ENCODE measurements at places on chromosomes 4 and X. TPM values are rescaled to one million over a fixed set of nuclear protein-coding genes. Genes with fewer than 3 reads are reported as not detected.

The TKTL2 gene
- not detected for total RNA-seq

The GAGE12H gene
- not detected for total RNA-seq

The NIPAL1 gene
- 0.68 TPM for total RNA-seq

The MAGEA12 gene
- total RNA-seq = not detected

The L1CAM gene
- total RNA-seq = 133 TPM

The WDR1 gene
- 155 TPM for total RNA-seq

The DCAF8L2 gene
- not detected for total RNA-seq

The UGT2B11 gene
- not detected for total RNA-seq

- DNase-seq = no peak
These were observed 325.9 kb downstream of the EPHA5 start for GRCh38 chr4:65344278-65344825.

- no peak for DNase-seq
These were observed 560.7 kb upstream of the CPEB2 start for GRCh38 chr4:14441561-14441960.

DNA sequence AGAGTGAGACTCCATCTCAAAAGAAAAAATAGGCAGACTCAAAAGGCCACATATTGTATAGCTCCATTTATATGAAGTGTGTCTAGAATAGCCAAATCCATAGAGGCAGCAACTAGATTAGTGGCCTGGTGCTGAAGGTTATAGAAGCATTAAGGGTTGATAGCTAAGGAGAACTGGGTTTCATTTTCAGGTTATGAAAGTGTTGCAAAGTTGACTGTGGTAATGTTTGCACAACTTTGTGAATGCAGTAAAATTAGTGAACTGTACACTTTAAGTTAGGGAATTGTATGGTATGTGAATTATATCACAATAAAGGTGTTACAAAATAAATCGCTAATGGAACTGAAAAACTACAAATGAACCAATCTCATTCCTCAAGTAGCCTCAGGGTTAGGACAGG lies 28.3 kb downstream of the TXLNG start:
- no peak for DNase-seq

- no peak for DNase-seq
These were observed 167.6 kb upstream of the ANK2 start for GRCh38 chr4:112881842-112882241.

DNA sequence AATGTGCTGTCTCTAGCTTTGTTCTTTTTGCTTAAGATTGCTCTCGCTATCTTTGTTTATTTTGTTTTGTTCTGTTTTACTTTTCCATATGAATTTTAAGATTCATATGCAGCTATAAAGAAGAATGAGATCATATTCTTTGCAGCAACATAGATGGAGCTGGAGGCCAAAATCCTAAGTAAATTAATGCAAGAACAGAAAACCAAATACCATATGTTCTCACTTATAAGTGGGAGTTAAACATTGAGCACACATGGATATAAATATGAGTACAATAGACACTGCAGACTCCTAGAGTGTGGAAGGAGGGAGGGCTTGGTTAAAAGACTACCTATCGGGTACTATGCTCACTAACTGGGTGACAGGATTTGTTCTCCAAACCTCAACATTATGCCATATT lies 237.8 kb downstream of the TRAM1L1 start:
- DNase-seq = no peak

DNA sequence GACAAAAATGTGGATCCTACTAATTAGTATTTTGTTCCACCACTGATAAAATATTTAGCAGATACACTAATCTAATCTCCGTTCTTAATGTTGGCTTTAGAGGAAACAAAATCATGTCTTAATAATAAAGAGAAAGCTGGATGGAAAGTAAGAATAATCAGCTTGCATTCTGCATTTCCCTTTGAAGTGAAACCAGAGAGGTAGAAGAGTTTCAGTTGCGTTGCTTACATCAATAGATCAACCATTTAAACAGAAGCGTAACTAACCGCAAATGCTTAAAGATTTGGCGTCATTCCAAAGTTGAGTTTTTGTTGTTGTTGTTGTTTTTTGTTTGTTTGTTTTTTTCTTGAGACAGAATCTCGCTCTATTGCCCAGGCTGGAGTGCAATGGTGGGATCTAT lies 168.9 kb downstream of the TRIML1 start:
- DNase-seq = no peak

GRCh38 chr4:3421470-3421869 lies 20.3 kb upstream of the HGFAC start:
- DNase-seq = no peak

DNA sequence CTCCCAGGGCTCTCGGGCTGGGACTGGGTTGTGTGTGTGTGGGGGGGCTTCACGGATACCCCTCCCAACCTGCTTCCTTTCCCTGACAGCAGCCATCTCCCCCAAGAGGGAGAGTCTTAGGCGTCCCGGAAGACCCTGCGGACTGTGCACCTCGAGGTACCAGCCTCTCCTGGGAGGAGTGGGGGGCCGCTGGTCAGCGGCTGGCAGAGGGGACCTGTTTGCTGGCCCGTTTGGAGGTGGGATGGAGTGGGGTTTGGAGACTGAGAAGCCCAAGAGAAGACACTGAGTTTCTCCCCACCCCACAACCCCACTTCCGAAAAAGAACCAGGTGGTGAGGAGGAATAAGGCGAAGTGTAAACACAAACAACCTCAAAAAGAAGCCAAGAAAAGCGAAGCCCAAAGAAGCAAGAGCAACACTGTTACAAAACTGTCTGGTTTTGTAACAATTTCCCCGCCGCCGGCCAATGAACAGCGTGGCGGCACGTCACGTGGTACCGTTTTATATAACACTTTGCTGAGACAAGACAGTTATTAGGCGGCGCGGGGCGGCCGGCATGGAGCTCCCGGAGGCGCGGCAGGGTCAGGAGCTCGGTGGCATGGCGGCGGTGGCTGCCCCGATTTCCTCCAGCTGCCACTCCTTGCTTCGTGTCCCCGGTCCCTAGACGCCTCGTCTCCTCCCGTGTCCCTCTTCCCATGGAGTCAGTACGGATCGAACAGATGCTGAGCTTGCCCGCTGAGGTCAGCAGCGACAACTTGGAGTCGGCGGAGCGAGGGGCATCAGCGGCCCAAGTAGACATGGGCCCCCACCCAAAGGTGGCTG lies at the start of gene LONRF3:
Gene LONRF3, plus strand, starts transcription at position 531 of the 820 bp plus-strand sequence. Its CDS starts 163 bp downstream, at position 694.
- DNase-seq = no peak

DNA sequence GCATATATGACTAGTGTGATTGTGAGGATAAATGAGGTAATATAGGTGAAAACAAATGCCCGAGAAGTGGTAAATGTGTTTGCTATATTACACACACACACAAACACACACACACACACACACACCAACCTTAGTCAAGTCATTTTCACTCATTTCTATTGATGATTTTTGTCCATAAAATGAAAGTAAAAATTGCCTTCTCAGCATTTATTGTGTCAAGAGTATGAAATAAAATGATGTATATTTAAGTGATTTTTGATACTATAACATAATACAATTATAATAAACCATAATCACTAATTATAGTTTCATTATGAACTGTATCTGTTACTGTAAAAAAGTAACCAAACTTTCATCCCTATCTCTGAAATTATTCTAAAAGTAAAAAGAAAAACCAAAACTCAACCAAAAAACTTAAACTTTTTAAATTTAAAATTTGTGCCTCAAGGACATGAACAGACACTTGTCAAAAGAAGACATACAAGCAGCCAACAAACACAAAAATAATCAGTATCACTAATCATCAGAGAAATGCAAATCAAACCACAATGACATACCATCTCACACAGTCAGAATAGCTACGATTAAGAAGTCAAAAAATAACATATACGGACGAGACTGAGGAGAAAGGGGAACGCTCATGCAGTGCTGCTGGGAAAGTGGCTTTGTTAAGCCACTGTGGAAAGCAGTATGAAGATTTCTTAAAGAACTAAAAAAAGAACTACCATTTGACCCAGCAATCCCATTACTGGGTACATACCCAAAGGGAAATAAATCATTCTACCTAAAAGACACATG lies 601.0 kb downstream of the TMA16 start:
- DNase-seq = no peak

DNA sequence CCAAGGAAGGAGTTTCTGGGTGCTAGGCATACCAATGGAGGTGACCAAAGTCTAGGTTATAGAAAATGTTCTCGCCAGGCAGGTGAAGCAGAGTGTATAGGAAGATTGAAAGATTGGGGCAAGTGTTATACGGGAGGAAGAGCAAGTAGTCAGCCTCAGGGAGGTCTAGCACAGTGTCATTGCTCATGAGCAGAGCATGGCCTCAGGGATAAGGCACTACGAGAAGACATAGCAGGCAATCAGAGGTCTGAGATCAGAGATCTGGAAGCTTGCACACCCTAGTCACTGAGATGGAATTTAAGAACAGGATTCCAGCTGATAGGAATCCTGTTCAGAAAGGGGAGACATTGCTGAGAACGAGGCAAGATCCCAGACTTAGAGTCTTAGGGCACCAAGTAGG lies 350.0 kb upstream of the CASK start:
- no peak for DNase-seq

- DNase-seq = no peak
These were observed 35.4 kb downstream of the SNX25 start for GRCh38 chr4:185244763-185245162.

DNA sequence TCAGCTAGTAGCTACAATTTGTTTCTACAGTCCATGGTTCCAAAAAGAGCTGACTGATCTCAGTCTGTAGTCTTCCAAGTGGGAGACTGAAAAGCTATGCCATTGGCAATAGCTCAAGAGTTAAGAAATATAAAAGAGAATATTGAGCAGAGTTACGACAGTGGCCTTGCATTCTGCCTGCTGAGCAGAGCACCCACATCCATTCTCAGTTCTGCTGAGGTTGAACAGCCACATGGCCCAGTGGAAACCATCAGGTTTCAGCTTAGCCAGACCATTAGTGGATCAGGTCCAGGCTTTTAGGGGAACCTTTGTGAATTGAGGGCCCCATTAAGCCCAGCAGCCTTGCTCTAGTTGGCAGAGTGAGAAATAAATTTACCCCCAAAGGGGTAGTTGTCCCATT lies 28.1 kb downstream of the ZNF81 start:
- DNase-seq = no peak

- no peak for DNase-seq
These were observed 255.9 kb downstream of the SPRY1 start for GRCh38 chr4:123652476-123652875.

GRCh38 chr4:16752150-16752549 lies 146.3 kb downstream of the LDB2 start:
- no peak for DNase-seq

GRCh38 chrX:38940547-38940946 lies 139.3 kb downstream of the MID1IP1 start:
- no peak for DNase-seq

All from neural crest cell (in vitro differentiated cells).